NCI-H1694 (cell line): ENCODE measurements at places on chromosomes 11 and 22.

DNA sequence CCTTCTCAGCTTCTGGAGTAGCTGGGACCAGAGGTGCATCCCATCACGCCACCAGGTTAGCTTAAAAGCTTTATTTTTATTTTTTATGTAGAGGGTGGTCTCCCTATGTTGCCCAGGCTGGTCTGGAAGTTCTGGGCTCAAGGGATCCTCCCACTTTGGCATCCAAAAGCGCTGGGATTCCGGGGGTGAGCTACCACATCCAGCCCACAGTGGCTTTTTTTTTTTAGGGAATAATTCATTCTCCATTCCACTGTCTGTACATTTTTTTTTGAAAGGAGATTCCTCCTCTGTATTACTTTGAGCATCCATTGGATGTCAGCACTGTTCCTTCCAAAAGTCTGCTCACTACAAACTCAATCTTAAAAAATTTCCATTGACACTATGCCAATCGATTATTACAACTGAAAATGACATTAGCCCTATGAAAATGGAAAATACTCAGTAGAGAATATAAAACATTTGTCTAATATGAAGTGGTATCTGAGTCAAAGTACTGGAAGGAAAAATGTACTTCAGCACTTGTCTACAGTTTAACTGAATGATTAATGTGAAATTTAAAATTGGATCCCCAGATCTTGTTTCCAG, 1.3 kb upstream of the LPXN start:
- DNase-seq, result no peak

GRCh38 chr11:10669258-10670033, 24.1 kb downstream of the IRAG1 start:
- DNase-seq, result peak; percentile 2

DNA sequence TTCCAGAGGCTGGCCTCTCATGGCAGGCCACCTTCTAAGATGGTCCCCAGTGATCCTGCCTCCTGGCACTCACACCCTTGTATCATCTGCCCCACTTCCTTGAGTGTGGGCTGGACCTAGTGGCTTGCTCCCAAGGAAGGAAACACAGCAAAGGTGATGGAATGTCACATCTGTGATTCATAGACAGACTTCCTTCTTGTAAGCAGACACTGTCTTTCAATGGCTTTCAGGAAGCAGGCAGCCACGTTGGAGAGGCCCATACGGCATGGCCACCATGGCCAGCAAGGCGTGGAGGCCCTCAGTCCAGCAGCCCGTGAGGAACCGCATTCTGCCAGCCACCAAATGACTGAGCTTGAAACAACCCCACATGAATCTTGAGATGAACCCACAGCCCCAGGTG, 11.3 kb downstream of the LMO1 start:
- no peak for DNase-seq

DNA sequence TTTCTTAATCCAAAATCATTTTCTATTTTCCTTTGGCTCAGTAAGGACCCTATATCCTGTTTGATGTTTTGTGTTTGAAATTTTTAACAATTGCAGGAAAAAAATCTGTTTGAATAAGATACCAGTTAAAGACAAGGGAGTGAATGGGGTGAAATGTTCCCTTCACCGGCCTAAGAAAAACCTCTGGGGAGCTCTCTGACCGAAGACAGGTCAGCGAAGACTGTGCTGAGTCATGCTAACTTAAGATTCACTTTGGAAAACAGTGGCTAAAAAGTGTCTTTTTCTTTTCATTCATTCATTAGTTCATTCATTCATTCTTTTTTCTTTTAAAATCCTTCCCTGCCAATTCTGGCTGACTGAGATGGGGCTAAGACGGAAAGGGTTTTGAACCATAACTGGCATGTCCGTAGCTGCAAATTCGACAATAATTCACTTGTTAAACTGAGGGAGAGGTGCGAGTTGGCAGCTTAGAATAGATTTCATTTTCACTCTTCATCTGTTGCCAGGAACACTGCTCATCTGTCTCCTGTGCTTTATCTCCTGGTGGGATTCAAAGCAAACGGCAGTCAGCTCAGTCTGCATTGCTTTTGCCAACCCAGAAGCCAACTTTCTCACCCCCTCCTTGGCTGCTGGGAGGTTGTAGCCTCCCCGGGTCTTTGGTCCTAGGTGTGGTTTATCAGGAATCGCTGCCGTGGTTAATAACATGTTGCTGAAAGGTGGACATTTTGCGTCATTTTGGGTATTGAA, 434.0 kb upstream of the LARGE1 start:
- DNase-seq, result no peak

DNA sequence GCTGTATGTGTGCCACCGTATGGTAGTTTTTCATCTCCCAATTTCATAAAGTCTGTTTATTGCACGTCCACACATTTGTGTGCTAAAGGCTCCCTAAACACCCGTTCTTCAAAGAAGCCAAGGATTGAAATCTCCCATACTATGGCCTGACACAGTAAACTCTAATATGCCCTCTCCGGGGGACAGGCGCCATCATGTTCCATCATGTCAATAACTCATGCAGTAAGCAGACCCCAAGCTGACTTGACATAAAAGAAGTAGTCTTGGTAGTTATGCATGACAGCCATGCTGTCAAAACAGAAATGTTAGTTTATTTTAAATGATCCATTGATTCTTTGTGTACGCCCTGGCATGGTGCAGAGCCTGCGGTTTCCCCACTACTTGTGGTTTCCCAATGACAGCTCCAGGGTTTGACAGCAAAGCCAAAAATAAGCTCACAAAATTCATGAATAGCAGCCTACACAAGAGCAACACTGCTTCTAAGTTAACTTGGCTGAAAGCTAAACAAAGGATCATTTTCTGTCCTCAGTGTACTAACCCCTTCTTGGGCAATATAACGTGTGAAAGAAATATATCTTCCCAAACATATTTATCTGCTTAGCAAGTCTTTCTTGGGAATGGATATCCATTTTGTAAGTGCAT, 56.5 kb upstream of the CABP7 start:
- no peak for DNase-seq

DNA sequence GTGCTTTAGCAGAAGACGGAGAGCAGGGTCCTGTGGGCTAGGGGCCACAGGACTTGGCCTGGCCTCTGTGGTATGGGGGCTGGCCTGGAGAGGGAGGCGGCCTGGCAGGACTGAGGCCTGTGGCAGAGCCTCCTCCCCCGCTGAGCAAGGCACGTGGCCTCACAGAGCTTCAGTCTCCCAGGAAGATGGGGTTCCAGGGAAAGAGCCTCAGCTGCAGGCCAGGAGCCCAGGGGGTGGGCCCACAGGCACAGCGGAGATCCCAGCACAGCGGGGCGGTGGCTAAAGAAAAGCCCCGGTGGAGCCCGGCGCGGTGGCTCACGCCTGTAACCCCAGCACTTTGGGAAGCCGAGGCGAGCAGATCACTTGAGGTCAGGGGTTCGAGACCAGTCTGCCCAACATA, 2.2 kb downstream of the MAPK12 start:
- no peak for DNase-seq

- DNase-seq, result no peak
Observed at GRCh38 chr22:48175721-48176120, 1413.3 kb downstream of the TBC1D22A start.

- DNase-seq, result no peak
Observed at GRCh38 chr11:34302046-34302921, 55.5 kb downstream of the ABTB2 start.

GRCh38 chr22:38435965-38436364, 19.0 kb downstream of the KCNJ4 start:
- no peak for DNase-seq

- no peak for DNase-seq
Observed at GRCh38 chr11:130088217-130088616, 18.5 kb downstream of the APLP2 start.

- DNase-seq, result no peak
Observed at GRCh38 chr11:122556605-122557004, 98.9 kb upstream of the UBASH3B start.

DNA sequence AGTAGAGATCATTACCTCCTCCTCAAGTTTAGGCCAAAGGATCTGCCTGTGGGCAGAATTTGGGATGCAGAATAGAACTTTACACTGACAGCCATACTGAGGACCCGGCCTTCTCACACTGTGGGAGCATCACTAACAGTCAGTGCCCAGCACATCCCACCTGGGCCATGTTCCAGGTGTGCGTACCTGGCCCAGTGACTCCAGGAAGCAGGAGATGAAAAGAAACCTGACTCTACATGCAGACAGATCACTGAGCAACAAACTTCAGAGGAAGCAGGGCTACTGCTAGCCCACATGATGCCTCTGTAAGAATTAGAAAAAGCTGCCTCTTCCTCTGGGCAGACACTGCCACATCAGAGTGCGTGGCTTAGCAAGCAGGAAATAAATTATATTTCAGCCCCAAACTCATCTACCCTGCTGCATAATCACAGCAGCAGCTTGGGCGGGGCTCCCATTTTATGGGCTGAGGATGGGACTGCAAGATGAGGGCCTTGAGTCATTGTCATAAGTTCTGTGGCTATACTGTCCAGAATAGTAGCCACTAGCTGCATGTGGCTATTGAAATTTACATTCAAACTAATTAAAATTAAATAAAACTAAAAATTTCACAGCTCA, 6.0 kb upstream of the LMO2 start:
- DNase-seq, result no peak

- no peak for DNase-seq
Observed at GRCh38 chr11:32594272-32594671, 10.6 kb downstream of the EIF3M start.

- no peak for DNase-seq
Observed at GRCh38 chr11:111426617-111427016, 47.5 kb upstream of the POU2AF1 start.

- DNase-seq, result no peak
Observed at GRCh38 chr11:131027491-131027890, 111.2 kb upstream of the SNX19 start.

DNA sequence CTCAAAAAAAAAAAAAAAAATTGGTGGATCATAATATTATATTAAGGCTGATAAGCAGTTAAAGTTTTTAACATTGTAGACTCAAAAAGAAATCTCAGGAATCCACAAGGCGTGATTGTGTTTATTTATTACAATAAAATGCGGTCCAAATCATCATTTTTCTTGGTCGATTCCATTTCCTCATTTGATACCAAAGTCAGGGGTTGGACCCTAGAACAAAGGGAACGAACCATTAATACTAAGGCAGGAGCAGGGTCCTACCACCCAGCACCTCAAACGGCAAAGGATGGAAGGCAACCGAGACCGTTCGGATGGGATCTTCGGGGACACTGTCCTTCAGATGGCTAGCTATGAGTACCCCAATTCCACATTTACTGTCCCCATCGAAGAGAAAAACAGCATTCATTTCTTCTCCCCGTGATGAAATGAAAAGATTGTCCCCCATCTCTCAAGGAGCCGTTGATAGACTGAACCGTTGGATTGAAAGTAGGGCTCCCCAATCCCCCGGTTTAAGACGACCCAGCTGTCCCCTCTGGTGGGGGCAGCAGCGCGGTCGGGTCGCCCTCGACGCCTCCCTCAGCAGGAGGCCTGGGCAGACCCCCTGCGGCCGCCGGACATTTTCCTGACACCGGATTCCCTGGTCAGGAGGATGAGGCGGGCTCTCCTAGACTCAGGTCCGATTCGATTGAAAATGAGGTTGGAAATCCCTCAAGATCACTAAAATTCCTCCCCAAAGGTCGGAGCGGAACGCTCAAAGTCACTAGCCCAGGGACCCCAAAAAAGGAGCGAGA, 607 bp downstream of the DMC1 start:
- DNase-seq, result no peak

- DNase-seq, result no peak
Observed at GRCh38 chr11:102111787-102112508, 1.7 kb downstream of the YAP1 start.

DNA sequence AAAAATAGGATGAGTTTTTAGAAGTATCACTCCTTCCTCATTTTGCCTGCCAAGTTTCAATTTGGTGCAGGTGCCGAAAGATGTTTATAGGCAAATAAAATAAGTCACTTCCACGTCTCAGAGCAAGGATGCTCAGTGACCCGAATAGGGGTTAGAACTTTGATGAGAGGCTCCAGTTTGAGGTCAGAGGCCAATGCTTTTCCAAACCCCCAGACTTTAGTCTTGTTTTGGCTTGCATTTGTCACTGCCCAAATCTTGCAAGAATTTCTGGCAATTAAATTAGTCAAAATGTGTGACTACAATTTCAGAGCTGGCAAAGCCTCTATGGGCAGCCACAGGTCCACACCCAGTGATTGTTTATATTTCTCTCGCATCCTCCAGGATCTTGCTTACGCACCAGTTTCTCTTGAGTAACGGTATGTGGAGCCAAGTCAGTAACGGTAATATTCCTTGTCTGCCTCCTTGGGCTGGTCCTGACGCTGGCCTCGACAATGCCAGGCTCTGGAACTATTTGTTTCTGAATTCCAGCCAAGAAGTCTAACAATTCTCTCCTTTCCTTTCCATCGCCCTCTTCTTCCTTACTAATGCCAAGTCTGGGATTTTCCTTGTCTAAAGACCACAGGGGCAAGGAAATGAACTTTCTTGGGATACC, 9.9 kb upstream of the NUP160 start:
- DNase-seq, result no peak

DNA sequence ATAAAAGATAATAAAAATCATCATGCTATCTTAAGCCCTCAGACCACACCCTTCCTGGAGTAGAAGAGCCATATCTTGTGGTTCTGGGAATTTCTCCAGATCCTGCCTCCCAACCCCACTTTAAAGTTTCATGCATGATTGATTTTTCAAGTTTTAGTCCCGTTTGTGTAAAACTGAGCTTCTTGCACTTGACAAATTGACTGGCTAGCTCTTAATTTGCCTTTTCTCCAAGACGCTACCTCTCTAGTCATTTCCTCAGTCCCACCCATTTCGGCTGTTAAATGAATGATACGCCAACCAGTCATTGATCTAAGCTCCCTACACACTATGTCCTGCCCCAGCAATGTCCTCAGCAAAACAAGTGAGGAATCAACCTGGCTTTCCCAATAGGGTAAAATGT, 71.8 kb upstream of the TEAD1 start:
- no peak for DNase-seq

GRCh38 chr11:73288192-73288872, 16.2 kb downstream of the P2RY6 start:
- DNase-seq, result no peak

DNA sequence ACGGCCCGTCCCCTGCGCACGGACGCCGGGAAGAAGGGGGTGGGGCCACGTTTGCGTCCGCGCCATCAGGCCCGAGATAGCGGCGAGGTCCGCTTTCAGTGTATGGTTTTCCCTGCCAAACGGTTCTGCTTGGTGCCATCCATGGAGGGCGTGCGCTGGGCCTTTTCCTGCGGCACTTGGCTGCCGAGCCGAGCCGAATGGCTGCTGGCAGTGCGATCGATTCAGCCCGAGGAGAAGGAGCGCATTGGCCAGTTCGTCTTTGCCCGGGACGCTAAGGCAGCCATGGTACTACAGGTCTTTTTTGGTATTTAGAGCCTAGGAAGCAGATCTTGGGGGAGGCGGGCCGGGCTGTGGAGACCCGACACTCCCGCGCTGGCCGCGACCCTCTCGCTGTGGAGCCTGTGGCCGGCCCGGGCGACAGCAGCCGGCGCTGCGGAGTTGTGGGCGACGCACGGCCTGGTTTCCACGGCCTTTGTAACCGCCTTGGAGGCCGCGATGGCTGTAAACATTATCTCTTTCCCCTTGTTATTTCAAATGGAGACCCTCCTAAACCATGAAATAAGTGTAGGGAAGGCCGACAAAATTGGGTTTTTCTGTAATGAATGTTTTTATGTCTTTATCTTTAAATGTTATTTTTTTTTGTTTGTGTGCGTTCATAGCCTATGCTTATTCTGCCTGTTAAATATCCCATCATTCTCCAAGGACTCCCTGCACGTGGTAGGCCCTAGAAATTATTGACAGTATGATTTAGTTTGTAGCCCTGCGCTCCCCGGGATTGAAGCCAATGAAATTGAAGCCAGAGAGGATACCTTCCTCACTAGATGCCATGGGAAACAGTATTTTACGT, at the start of gene AASDHPPT:
AASDHPPT (plus strand) TSS at position 54 of the 847 bp plus-strand sequence; CDS start at position 103, 49 bp downstream.
- DNase-seq, result no peak
